ENCODE measurements at places on chromosomes 11 and 22.

GRCh38 chr11:126637795-126638175 is 282.3 kb downstream of the ST3GAL4 start:
- no peak for DNase-seq

DNA sequence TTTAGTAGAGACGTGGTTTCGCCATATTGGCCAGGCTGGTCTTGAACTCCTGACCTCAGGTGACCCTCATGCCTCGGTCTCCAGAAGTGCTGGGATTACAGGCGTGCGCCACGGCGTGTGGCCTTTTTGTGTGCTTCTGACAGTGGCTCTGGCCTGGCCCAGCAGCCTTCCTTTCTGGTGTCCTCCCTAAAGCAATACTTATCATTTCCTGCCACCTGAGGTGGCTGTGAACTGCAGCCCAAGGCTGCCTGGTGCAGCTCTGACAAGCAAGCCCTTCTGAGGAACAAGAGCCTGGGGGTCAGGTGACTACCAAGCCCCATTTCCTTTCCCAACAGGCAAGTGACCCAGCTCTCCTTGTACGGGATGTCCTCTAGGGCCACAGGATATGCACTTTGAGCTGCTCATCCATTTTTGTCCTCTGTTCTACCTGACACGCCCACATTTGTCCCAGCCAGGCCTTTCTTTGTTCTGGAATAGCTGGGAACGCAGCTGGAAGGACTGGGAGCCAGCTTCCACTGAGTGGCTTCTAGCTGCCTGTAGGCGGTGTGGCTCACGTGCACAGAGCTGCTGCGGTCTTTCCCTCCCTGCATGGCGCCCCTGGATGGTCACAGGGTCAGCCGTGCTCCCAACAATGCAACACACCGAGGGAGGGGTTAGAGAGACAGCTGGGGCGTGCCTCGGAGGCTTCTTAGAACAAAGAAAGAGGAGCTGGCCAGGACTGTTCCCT is 12.3 kb upstream of the BID start:
- DNase-seq: no peak

- DNase-seq: no peak
These were observed 986.5 kb downstream of the TBC1D22A start for GRCh38 chr22:47748957-47749356.

GRCh38 chr11:13008061-13008435 is 1.1 kb upstream of the RASSF10 start:
- DNase-seq: no peak

DNA sequence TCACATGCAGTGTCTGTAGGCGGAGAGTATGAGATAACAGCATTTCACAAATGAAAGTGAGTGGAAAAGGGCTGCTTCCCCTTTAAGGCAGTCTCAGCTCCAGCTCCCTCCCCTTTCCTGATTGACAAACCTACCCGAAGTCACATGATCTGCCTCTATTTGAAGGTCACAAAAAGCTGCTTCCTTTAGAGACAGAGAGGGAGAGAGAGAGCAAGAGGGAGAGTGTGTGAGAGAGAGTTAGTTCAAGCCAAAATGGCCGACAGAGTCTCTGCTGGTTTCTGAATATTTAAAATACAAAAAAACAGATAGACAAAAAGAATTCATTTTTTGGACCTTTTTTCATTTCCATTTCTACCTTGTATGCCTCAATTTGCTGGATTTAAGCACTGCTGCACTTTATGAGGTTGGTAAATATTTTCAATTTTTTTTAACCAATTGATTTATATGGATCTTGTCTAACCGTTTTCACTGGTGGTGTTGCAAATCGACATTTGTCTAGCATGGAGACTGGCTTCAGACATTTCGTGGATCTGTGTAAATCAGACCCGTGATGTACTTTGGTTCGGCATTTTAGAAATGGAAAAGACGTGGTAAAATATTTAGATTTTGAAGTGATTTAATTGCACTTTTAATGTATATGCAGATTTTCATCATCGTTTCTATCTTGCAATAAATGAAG is at the start of gene TNRC6B:
TNRC6B (plus strand) TSS at position 188 of the 679 bp plus-strand sequence; CDS start at position 399, 211 bp downstream.
- DNase-seq: peak; percentile 75

DNA sequence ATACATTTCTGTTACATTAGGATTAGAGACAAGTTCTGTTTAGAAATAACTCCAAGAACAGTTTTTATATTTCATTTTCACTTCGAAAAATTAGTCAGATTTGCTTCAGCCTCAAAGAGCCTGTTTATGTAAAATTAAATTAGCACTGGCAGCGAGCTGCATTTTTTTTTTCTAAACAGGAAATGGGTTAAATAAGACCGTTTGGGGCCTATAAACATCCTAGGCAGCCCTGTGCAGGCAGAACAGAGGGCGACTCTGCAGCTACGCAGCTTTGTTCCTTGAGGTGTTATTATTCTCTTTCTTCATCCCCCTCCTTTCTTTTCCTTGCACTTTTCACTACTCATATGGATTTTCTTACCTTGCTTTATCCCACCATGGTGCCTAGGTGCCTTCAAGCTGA is 48.7 kb downstream of the CWC15 start:
- DNase-seq: no peak

DNA sequence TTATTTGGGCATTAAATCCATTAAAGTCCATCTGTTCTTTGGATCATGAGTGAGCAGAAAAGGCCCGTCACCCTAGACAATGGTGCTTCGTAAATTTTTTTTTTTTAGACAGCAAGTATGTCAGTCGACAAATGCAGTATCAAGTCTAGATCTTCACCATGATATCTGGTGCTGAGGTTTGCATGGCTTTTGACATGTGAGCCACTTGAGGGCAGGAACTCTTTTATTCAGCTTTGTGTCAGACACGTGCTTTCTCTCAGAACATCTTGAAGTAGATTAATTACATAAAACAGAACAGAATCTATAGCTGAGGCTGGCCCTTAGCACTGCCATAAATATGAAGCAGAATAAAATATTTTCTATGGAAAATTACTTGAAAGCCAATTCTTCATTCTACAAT is 62.9 kb upstream of the CARD18 start:
- DNase-seq: no peak

- no peak for DNase-seq
These were observed 20.9 kb upstream of the SLC25A1 start for GRCh38 chr22:19199479-19199878.

DNA sequence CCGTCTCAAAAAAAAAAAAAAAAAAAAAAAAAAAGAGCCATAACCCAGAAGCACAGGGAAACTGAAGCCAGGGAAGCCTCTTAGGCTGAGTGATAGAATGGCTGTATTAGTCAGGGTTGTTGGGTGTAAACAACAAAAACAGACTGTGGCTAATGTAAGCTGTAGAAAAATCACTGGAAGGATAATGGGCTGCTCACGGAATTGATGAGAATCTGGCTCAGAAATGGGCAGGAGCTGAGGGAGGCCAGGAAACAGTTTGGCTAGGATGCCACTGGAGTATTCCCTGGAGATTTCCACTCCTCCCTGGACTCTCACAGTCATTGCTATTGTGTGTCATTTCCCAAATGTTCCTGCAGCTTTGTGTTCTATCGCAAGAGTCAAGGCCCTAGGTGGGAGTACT is 22.4 kb downstream of the SLC22A6 start:
- no peak for DNase-seq

GRCh38 chr11:29171360-29171950 is 845.4 kb downstream of the KCNA4 start:
- no peak for DNase-seq

DNA sequence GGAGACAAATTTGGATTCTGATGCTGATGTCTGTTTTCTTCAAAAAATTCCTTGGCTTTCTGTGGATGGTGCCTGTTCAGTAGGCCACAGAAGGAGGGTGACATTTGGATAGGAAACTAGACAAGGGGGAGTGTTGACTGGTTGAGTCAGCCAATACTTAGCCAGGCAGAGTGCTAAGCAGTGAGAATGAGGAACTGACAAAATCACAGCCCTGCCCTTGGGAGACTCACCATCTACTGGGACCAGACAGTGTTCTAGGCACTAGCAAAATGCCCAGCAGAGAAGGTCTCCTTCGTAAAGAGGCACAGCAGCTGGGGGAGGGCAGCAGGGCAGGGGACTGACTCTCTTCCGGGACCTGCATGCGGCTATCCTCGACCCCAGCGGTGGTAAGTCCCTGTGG is 190.2 kb downstream of the DSCAML1 start:
- DNase-seq: no peak

DNA sequence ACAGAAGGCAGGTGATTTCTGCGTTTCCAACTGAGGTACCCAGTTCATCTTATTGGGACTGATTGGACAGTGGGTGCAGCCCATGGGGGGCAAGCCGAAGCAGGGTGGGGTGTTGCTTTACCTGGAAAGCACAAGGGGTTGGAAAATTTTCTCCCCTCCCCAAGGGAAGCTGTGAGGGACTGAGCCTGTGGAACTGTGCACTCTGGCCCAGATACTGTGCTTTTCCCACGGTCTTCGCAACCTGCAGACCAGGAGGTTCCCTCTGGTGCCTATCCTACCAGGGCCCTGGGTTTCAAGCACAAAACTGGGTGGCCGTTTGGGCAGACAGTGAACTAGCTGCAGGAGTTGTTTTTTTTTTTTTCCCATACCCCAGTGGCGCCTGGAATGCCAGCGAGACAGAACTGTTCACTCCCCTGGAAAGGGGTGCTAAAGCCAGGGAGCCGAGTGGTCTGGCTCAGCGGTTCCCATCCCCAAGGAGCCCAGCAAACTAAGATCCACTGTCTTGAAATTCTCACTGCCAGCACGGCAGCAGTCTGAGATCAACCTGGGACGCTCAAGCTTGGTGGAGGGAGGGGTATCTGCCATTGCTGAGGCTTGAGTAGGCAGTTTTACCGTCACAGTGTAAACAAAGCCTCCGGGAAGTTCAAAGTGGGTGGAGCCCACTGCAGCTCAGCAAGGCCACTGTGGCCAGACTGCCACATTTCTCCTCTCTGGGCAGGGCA is 97.2 kb downstream of the JRKL start:
- DNase-seq: no peak

DNA sequence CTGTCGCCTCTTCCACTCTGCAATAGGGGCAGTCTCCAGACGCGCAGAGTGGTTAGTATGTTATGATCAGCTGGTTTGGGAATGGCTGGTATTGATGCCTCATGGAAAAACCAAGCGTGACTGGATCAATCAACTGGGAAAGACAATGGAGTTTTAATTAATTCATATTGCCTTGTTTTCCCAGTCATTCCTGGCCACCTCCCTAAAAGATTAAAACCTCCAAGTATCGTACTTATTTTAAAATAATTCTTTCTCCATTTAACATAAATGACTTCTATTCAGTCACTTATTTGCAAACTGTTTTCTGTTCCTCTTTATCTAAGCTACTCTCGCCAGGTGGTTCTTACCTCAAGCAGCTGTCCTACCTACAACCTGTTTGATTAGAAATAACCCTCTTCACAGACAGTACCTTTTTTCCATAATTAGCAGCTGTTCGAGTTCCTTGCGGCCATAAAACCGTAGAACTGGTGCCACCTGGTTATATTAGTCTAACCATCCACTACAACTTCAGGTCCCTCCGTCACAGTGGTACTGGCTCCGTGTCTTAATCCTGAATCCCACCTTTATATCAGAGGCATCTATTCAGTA is 898 bp downstream of the ZNF215 start:
- DNase-seq: no peak

GRCh38 chr11:10709299-10710086 is 15.9 kb upstream of the IRAG1 start:
- no peak for DNase-seq

DNA sequence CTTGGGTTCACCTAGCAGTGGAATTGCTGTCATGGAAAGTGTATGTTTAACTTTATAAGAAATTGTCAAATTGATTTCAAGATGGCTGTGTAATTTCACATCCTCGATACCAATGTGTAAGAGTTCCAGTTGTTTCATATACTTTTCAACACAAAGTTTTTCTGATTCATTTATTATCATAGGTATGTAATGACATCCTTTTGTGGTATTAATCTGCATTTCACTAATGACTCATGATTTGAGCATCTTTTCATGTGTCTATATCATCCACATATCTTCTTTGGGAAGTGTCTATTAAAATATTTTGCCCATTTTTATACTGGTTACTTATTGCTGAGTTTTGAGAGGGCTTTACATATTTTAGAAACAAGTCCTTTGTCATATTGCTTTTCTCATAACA is 17.0 kb upstream of the GLYATL1B start:
- DNase-seq: no peak

GRCh38 chr11:128731041-128731663 is 37.3 kb downstream of the FLI1 start:
- no peak for DNase-seq

- DNase-seq: no peak
These were observed 536.3 kb downstream of the INSC start for GRCh38 chr11:15651033-15651432.

GRCh38 chr11:44833877-44834452 is 107.2 kb downstream of the TSPAN18 start:
- no peak for DNase-seq

DNA sequence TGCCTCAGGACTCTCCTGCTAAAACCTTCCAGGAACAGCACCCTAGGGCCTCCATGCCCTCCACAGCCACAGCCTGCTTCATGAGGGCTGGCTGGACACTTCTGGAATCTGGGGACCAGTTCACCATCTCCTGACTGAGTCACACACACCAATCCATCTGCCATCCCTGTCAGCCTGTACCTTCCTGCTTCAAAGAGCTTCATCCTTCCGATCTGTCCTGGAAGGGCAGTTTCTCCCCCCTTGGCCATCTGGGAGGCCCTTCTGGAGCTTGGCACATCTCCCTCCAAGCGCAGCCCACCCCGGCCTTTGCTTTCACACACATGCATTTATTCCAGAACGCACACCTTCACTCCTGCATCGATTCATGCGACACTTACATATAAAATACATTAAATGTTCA is 13.0 kb downstream of the APBB1 start:
- DNase-seq: no peak

- DNase-seq: no peak
These were observed 13.8 kb downstream of the FLI1 start for GRCh38 chr11:128707681-128708080.

- no peak for DNase-seq
These were observed 26.8 kb downstream of the RPL3 start for GRCh38 chr22:39292561-39293074.

GRCh38 chr11:44727373-44728287 is 868 bp downstream of the TSPAN18 start:
- DNase-seq: peak; percentile 70

- DNase-seq: no peak
These were observed 64.7 kb upstream of the CD5 start for GRCh38 chr11:61037441-61038093.

DNA sequence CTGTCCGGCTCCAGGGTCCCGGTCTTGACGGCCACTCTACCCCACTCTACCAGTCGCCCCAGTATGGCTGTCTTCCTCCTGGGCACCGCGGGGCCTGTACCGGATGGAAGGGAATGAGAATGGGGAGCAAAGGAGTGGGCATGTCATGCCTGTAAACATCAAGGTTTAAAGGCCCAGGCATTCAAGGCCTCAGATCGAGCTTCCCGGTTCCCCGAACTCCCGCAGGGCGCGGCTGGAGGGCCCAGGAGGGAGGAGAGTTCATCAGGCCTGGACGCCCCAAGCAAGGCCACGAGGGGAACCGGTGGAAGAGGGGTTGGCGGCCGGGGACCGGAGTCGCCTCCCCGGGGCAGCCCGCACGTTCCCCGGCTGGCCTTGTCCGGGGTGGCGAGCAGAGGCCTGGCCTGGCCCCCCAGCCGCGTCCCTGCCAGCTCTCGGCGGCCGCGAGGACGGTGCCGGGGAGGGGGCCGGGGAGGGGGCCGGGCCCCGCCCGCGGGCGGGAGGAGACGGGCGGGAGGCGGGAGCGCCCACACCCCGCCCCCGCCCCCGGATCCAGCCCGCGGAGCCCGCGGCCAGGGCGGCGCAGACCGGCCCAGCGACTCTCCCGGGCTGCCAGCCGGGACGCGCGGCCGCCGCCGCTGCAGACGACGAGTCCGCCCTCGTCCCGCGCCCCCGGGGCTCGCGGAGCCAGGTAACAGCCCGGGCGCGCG is at the start of gene CDC42EP1:
CDC42EP1 (plus strand) TSS at position 580 of the 707 bp plus-strand sequence. CDS start 5,870 bp downstream, outside the sequence.
- no peak for DNase-seq

All from stimulated activated CD4-positive, alpha-beta T cell treated with anti-CD3 and anti-CD28 coated beads, Interleukin-12 subunit alpha, Interleukin-12 subunit beta, amount 100 ng/mL, for 48 hours (primary cell).